Hematopoietic multipotent progenitor cell (in vitro differentiated cells): ENCODE measurements at places on chromosomes 6 and 20.

- no peak for DNase-seq
Measured at GRCh38 chr6:105951322-105951721, 134.8 kb upstream of the PRDM1 start.

DNA sequence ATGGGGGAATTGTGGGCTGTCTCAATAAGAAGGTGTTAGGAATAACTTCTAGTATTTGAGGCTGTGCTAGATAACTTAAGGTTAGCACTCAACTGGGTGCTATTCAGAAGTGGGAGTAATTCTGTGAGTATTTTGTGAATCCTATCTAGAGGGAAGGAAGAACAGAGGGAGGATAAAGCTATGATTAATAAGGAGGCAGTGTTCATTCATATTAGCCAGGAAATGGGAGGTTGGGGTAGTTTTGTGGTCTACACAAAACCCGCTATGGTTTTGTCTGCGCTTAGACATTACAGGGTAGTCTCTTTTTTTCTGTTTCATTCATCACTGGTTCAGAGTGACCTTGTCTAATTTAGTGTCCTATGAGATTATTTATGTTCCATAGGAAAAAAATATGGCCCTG is 341.0 kb downstream of the ARHGAP18 start:
- no peak for DNase-seq

DNA sequence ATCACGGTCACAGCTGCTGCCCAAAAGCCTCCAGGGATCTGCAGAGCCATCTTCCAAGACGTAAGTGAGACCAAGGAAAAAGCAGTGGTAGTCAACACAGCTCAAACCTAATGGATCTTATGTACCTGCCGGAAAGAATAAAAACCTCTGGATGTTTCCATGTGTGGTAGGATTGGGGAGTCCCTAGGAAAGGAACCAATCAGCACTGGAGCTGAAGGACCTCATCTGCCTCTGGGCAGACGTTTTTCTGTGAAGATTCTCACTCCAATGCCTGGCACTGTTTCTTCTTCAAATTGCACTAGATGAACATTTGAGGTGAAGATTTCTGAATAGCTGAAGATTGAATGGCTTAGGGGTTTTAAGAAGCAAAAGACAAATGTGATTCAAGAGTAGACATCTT is at the start of gene HLA-DQB2:
Gene HLA-DQB2, minus strand, starts transcription at position 112 of the 400 bp plus-strand sequence. Its CDS starts 62 bp downstream, at position 50.
- DNase-seq: peak; percentile 29

DNA sequence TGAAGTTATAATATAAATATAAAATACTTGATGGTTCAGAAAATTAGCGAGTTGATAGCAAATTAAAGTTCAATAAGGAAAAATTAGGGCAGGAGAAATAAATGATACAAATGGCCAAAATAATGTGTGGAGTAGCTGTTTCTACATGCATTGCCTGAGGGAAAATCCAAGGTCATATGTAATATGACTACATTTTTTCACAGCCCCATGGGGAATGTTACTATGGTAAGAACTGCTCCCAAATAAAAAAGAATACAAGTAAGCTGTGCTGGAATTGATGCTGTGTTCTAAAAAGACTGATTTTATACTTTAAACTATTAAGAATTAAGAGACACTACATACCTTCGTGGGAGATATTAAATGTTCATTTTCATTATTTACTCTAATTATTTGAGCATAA is 34.1 kb downstream of the MEI4 start:
- no peak for DNase-seq

GRCh38 chr6:34916348-34916967 is 27.4 kb downstream of the ANKS1A start:
- DNase-seq: no peak

DNA sequence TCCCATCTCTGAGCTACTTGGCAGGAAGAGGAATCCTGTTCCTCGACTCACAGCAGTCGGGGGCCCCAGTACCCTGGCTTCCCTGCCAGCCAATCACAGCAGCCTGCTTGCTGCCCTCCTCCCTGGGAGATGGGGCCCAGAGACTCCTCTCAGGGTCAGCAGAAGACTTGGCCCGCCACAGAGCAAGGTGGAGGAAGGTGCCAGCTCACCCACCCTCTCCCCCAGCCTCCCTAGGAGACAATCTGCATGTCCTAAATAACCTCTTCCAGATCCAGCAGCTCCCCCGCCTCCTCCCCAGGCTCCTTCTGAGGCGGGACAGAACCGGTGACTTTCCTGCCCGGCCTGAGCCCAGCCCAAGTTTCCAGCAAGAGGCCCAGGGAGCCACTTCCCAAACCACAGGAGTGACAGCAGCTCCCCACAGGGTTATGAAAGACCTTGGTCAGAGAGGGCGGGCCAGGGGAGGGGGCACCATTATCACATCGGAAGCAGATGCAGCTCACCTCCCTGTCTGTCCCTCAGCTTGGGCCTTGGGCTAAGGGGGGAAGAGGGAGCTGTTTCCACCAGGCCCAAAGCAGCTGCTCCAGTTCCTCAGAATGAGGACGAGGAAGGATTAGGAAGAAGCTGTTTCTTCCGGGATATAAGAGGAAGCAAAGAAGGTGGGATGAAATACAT is 2.3 kb downstream of the CCND3 start:
- DNase-seq: peak; percentile 85

DNA sequence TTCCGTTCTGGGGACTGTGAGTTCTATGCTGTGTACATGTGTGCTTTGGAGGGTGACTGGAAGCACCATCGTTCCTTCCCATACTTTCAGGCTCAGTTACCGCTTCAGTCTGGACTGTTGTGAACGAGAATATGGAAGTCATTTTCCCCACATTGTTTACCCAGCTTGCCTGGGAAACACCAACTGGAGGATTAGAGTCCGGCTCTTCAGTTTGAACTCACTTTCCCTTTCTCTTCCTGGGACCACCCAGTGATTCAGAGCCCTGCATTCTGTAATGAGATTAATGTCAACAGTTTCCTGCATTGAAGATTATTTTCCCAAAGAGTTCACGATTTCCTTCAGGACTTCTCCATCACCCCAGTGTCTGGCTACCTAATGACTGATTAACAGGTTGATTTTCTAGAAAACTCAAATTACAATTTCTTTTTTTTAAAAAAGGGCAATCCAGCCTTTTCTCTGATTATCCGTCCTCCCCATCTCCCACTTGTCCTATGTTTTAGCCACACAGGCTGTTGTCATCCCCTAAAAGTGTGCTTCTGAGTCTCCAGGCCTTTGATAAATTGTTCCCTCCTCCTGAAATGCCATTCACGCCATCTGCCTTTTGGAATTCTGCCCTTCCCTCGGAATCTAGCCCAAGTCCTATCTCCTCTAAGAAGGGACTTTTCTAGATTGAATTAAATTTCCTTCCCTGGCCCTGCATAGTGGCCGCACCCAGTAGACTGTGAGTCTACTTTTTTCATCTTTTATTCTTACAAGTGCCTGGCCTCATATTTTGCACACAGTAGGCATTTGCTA is 3.3 kb upstream of the TAGAP start:
- no peak for DNase-seq

DNA sequence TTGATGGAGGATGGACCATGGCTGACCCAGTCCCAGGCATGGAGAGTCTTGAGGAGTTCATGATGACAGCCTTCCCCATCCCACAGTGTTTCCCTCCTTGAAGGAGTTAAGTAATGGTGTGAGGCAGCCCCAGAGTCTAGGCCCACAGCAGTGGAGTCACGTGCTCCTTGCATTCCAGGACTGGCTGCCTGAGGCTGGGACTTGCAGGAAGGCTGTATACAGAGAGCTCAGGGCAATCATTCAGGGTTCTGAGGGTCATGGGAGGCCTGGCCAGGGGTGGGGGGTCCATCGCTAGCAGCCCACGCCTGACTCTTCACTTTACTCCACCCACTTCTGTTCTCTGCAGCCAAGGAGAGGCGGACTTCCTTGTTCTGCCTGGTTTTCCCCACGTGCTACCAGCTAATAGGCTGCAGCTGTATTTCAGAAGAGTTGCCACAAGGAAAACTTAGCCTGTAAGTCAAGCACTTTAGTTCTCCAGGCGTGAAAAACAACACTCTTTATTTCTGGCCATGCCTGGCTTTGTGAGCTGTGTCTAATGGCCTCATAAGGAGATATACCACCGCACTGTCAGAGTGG is 272.5 kb downstream of the DHX35 start:
- DNase-seq: no peak

- peak; percentile 50 for DNase-seq
Measured at GRCh38 chr20:32387252-32387651, 29.1 kb downstream of the ASXL1 start.

DNA sequence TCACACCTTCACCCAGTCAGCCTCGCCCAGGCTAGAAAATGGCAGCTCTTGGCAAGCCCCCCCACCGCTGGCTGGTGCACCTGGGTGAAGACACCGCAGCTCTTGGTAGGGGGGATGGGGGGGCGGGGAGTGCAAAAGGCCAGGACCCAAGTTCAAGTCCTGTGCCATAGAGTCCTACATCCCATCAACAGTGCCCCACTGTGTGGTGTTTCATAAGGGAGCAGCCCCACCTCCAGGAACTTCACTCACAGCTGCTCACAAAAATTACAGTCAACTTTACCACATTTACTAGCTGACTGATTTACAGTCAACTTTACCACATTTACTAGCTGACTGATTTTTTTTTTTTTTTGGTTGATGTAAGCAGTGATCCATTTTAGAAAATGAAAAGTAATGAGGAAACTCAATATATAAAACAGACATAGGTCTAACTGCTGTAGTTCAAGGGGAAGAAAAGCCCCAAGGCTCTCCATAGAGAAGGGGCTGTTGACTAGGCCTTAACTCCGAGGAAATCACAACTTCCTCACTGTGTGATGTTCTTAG is 208.9 kb upstream of the SNX9 start:
- peak; percentile 63 for DNase-seq

- peak; percentile 35 for DNase-seq
Measured at GRCh38 chr20:10676518-10676917, 2.7 kb upstream of the JAG1 start.

GRCh38 chr6:33967966-33968724 is 164.3 kb upstream of the MLN start:
- DNase-seq: no peak

GRCh38 chr6:155010940-155011339 is 15.8 kb downstream of the TIAM2 start:
- DNase-seq: no peak
